ENCODE measurements at places on chromosomes 3 and 15.

GRCh38 chr3:101182734-101183133 lies 137.6 kb downstream of the IMPG2 start:
- DNase-seq: no peak

GRCh38 chr3:123657111-123657510 lies 72.3 kb upstream of the HACD2 start:
- DNase-seq: no peak

- DNase-seq: no peak
Observed at GRCh38 chr15:38455092-38455491, 1.2 kb downstream of the FAM98B start.

GRCh38 chr15:63244399-63244798 lies 33.0 kb upstream of the APH1B start:
- peak; percentile 83 for DNase-seq

DNA sequence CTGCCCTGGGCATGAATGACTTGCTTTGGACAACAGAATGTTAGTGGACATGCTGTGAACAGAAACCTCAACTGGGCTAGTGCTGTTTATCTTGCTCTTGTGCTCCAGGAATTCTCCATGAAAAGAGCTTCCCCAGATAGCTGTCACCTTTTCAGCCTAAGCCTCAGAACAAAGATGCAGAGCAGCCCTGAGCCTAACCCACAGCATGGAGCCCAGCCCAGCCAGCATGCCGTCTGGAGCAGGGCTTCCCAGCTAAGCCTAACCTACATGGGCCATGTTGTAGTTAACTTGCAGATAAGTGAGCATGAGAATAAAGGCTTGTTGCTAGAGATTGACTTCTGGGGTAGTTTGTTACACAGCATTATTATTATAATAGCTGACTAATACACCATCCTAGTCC lies 48.9 kb downstream of the SCN5A start:
- no peak for DNase-seq

DNA sequence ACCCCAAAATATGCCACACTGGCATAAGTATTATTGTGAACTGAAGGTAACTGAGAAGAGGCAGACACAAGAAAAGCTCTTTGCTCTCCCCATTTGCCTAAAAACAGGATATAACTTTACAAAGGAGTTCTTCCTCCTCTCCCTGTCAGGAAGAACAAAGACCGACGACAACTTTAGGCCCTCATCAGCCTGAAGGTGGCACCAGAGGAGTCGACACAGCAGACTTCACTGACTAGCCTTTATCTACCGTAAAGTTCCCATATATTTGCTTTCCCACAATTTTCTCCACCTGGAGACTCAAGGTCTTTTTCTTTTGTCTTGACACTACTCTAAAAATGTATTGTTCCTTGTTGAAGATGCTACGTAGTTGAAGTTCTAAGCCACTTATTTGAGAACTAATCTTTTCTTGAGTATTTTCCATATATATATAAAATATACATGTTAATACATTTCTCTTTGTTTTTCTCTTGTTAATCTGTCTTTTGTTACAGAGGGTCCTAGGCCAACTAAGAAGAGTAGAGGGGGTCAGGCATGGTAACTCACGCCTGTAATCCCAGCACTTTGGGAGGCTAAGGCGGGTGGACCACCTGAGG lies 16.2 kb upstream of the XIRP1 start:
- DNase-seq: peak; percentile 51

- DNase-seq: no peak
Observed at GRCh38 chr3:14366915-14367823, 35.2 kb upstream of the SLC6A6 start.

GRCh38 chr3:13879946-13880810 lies at the start of gene WNT7A:
Gene WNT7A, minus strand, starts transcription at chr3:13880071. Its CDS starts 255 bp downstream, at chr3:13879816.
- DNase-seq: peak; percentile 64

GRCh38 chr3:66816090-66816761 lies 181.9 kb upstream of the KBTBD8 start:
- peak; percentile 64 for DNase-seq

GRCh38 chr3:141414800-141415462 lies 46.6 kb downstream of the ZBTB38 start:
- DNase-seq: peak; percentile 53

DNA sequence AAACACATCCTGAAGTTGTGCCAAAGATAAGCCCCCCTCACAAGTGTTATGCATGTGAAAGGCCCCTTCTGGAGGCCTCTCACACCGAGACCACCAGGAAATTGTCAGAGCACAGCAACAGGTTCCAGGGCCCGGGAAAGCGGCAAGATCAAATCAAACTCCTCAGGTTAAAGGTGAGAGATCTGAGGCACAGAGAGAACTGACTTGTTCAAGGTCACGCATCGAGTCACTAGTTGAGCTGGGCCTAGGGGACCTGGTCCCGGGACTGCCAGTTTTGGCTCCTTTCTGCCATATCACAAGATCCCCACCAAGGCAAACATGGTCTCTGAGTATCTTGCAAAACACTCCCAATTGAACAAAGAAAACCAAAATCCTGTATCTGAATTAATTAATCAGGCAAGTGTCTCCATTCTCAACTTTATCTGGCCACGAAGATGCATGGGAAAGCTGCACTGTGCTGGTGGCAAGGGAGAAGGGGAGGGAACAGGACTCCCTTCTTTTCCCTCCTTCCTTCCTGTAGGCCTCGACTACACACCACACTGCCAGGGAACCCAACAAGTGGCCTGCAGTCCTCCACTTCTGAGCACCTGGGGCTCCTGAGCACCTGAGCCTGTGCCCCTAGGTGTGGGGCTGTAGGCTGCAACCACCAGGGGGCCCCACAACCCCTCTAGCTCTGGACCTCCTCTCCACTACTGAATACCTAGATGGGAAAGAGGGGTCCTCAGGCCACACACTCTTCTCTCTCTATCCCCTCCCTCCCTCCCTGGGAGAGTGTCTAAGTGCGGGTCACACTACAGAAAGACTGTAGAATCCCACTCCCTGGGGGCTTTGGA lies 37.3 kb downstream of the ANP32A start:
- peak; percentile 41 for DNase-seq

GRCh38 chr3:80771085-80771484 lies 990.4 kb downstream of the GBE1 start:
- no peak for DNase-seq

GRCh38 chr3:197343656-197344408 lies 45.4 kb upstream of the DLG1 start:
- DNase-seq: no peak

DNA sequence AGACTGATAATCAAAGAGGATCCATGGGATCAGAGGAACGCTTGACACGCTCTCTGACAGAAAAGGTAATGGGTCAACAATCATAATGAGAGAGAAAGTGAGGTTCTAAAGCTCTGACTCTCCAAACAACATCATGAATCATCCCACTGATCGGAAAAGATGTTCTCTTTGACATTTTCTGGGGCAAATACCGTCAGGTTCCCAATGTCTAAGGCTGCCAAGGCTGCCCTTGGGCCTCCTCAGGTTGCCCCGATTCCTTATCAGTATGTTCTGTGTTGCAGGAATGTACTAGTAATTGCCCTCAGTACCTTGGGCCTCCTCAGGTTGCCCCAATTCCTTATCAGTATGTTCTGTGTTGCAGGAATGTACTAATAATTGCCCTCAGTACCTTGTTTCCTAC lies 60.9 kb downstream of the NPTN start:
- DNase-seq: no peak

GRCh38 chr3:37808656-37809055 lies 53.0 kb upstream of the CTDSPL start:
- no peak for DNase-seq

GRCh38 chr3:30810625-30811024 lies 83.8 kb downstream of the GADL1 start:
- no peak for DNase-seq

- peak; percentile 40 for DNase-seq
Observed at GRCh38 chr3:111194048-111194447, 122.4 kb downstream of the NECTIN3 start.

DNA sequence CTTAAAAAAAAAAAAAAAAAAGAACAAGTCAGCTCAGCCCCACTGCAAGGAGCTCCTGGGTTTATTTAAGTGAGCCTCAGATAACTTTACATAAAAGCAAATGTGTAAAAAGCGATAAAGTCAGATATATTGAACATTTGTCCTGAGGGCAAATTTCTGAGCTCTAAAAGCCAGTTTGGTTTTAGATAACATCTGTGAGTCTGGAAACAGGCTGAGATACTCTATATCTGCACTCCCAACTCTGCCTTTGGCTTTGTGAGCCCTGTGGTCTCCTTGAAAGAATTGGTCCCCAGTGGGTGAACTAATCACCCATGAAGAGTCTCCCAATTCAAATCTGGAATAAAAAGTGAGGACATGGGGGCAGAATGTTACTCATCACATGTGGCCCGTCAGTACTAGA lies 104.6 kb downstream of the APBA2 start:
- no peak for DNase-seq

GRCh38 chr3:49649576-49649975 lies 24.6 kb upstream of the APEH start:
- DNase-seq: peak; percentile 43

- no peak for DNase-seq
Observed at GRCh38 chr15:47516558-47516957, 200.7 kb upstream of the SEMA6D start.

GRCh38 chr3:49173116-49173791 lies 1.9 kb downstream of the KLHDC8B start:
- peak; percentile 59 for DNase-seq

DNA sequence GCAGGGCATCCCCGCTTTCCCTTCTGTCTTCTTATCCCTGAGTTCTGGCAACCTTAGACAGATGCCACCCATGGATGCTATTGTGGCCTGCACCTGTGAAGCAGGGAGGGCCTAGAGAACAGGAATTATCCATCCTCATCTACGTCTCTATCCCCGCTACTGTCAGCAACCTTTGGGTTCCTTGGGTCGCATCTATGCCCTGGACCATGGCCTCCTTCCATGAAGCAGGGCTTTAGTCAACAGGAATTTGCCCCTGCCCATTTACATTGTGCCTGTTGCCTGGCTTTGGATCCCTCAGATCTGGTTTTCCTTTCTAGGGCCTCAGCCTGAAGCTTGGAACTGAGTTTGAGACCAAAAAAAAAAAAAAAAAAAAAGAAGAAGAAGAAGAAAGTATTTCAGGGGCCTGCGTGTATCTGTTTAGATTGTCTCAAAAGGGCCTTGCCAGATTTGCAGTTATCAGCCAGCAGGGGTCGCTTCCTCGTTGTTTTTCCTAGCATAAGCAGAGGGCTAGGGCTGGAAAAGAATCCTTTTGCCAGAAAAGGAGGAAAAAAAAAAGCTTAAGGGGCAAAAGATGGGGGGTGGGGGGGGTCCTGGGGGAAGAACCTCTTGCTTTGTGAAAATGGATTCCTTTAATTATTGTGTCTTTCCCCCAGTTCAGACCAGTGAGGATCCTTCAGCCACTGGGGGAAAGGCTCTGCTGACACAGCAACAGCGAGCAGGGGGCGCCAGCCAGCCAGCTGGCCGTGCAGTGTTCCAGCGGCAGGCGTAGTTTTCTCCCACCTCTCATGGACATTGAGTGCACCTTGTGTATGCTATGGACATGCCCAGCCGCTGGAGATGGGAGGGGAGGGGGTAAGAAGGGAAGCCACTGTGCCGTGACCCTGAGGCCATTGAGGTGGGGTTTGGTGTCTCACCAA lies 65.7 kb upstream of the ALDH1L1 start:
- DNase-seq: peak; percentile 77

- no peak for DNase-seq
Observed at GRCh38 chr15:26537663-26538062, 235.2 kb downstream of the GABRB3 start.

- DNase-seq: peak; percentile 5
Observed at GRCh38 chr3:174495311-174495710, 363.8 kb upstream of the NAALADL2 start.

DNA sequence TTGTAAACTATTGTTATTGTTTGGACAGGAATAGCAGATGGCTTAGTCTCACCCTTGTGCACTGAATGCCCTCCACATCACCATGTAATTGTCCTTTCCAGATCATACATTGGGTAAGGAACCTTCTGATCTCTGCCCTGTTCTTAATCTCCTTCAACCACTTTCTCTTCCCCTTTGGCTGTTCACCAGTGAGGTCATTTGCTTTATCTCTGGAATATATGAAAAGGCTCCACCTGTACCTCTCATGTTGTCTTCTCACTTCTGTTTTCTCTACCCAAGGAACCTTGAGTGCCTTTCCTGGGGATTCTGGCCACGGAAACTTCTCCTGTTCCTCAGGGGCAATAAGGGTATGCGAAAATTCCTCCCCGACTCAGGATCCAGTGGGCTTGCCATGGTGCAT lies 28.5 kb downstream of the MCTP2 start:
- DNase-seq: no peak

- no peak for DNase-seq
Observed at GRCh38 chr3:12495749-12496452, 11.6 kb downstream of the TSEN2 start.

DNA sequence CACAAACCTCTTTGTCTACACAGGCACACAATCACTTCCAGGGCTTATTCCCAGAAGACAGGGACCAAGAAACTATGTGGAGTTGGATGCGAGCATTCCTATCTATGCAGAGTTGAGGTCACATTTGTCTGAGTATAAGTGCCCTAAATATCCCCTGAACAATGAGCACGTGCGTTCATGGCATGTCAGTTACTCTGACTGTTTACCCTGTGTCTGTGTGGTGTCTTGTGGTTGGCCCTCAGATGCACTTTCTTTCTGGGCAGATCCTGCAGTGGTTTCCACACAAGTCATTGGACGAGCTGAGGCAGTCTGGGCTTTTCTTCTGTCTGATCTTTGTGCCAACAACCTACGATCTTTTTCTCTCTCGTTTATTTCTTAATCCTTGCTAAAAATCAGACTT lies 134.5 kb downstream of the FBN1 start:
- peak; percentile 45 for DNase-seq

- DNase-seq: peak; percentile 90
Observed at GRCh38 chr3:123723522-123724168, 138.8 kb upstream of the HACD2 start.

DNA sequence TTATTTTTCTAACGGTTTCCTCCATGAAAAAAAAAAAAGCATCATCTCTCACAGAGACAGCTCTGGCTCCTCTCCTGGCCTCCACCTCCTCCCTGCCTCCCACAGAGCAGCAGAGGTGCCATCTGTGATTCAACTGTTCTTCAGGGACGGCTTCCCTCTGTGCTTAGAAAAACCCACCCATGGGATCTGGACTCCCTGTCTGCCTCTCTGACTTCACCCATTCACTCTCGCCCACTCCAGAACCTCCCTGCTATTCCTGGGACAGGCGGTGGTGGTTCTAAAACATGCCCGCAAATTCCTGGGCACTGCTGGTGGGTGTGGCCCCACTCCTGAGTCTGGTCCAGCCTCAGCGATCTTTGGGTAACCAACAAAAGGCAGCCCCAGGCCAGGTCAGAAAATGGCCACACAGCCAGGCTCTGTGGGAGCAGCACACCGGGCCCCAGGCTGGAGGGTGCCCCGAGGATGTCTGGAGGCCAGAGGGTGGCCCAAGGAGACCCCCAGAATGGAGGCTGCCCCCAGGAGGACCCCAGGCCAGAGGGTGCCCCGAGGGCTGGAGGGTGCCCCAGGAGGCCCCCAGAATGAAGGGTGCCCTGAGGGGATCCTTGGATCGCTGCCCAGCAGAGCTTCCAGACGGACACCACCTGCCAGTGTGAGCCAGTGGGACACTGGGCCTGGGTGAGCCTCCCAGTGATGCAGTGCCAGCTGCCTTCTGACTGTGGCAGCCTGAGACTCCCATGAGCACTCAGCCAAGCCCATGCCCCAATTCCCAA lies 2.6 kb upstream of the CHST13 start:
- no peak for DNase-seq

- DNase-seq: no peak
Observed at GRCh38 chr15:39215015-39215414, 365.9 kb upstream of the THBS1 start.

GRCh38 chr15:27831384-27832236 lies 267.5 kb downstream of the OCA2 start:
- no peak for DNase-seq

Measured in astrocyte of the hippocampus (primary cell).